ENCODE measurements at places on chromosomes 4 and X. TPM values are rescaled to one million over a fixed set of nuclear protein-coding genes. Genes with fewer than 3 reads are reported as not detected.

GPR143 gene
- total RNA-seq: 32.1 TPM

FMR1 gene
- total RNA-seq: 16.1 TPM

EPGN gene
- total RNA-seq: not detected

CCSER1 gene
- total RNA-seq: 1.1 TPM

RAB40A gene
- total RNA-seq: 0.10 TPM

VCX3B gene
- total RNA-seq: not detected

PNCK gene
- 1.7 TPM for total RNA-seq

PRKG2 gene
- total RNA-seq: 3.1 TPM

ARHGAP6 gene
- total RNA-seq: 2.0 TPM

HS3ST1 gene
- total RNA-seq: 0.17 TPM

ADH7 gene
- total RNA-seq: not detected

SSX1 gene
- total RNA-seq: 0.18 TPM

RAB9B gene
- 0.30 TPM for total RNA-seq

FHDC1 gene
- total RNA-seq: 4.6 TPM

PNMA6F gene
- not detected for total RNA-seq

MAGEA1 gene
- not detected for total RNA-seq

GPR119 gene
- total RNA-seq: not detected

PAGE1 gene
- not detected for total RNA-seq
